Brain (organoid and tissue), 16 donors: ENCODE measurements at places on chromosomes 13 and 19.

- no peak for DNase-seq
These were observed 4.3 kb upstream of the ACP5 start for GRCh38 chr19:11581740-11582139.

GRCh38 chr19:5309438-5310204 lies 31.0 kb downstream of the PTPRS start:
- DNase-seq, result no peak

- no peak for DNase-seq
These were observed 406.3 kb downstream of the GPC5 start for GRCh38 chr13:91804724-91805123.

GRCh38 chr13:112453874-112454647 lies 77.9 kb downstream of the SPACA7 start:
- no peak for DNase-seq

DNA sequence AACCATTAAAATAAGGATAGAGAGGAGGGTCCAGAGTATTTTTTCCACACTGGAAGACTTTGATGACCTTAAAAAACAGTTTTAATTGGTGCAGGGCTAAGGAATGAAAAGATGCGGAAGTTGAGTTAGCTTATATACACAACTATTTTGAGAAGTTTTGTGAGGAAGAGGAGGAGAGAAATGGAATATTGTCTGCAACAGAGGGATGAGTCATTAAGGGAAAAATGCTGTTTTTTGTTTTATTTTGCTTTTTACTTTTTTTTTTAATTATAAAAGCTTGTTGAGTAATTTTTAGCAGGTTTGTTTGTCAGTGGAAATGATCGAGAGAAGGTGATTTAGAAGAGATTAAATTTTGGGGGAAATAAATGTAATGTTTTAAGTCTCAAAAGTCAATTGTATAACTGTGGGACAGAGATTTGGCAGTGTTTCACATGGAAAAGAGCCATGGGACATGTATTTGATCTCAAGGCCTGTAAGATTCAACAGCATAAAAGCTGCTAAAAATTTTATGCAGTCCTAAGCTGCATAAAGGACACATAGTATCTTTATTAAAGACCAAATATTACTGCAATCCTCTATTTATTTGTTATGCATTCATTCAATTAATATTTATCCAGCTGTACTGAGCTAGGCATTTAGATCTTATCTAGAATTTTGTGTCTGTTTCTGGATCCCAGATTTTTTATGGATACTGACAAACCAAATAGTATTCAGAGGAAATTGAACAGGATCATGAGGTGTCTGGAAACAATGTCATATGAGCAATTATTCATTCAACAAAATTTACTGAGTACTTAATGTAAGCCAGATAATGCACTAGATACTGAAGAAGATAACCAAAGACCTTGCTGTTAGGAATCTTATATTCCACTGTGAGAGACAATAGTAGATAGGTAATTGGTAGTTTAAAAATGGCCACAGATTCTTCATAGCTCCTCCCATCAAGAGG lies 72.7 kb downstream of the DNAJC15 start:
- DNase-seq, result no peak

DNA sequence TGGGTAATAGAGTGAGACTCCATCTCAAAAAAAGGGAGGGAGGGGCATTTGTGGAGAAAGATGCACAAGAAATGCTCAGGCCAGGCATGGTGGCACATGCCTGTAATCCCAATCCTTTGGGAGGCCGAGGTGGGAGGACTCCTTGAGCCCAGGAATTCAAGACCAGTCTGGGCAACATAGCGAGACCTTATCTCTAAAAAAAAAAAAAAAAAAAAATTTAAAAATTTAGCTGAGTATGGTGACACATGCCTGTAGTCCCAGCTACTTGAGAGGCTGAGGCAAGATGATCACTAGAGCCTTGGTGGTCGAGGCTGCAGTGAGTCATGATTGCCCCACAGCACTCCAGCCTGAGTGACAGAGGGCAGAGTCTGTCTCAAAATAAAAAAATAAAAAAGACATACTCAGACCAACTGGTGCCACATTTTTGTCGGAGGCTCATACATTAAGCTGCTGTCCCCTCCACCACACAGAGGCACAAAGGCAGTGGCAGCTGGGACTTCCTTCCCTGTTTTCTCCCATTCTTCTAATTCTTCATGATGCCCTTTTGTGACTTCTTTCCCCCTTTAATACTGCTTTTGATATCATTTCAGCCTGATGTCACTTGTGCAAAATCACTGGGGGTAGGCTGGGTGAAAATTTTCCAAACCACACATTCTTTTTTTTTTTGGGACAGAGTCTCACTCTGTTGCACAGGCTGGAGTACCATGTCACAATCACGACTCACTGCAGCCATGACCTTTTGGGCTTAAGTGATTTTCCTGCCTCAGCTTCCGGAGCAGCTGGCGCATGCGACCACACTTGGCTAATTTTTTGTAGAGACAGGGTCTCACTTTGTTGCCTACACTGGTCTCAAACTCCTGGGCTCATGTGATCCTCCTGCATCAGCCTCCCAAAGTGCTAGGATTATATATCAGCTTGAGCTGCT lies 26.8 kb upstream of the CXCL17 start:
- DNase-seq, result no peak

DNA sequence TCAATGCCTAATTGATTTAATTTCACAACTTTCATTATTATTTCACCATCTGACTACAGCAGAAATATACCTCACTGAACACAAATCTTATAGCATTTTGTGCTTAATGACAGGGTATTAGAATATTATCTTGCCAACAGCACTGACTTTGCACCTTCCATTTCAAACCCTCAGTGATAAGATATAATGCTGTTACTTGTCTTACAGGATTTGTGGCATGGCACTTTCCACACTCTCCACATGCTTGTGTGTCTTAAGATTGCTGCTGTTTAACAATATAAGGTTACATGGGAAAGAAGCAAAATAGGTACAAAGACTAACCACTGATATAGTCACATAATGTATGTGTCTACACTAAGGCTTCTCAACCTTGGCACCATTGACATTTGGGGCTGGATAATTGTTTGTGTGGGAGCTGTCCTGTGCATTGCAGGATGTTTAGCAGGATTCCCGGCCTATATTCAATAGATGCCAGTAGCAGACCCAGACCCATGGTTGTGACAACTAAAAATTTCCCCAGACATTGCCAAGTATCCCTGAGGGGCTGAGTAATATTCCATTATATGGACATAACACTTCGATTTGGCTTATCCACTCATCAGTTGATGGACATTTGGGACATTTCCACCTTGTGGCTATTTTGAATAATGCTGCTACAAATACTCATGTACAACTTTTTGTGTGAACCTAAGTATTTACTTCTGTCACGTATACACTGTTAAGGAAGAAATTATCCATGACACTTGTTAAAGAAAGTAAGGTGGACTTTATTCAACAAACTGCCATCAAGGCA lies 5.7 kb upstream of the DIAPH3 start:
- no peak for DNase-seq

- peak; percentile 48 for DNase-seq
These were observed 6.3 kb downstream of the MAMSTR start for GRCh38 chr19:48713041-48713863.

- peak; percentile 98 for DNase-seq
These were observed 76.8 kb upstream of the SERP2 start for GRCh38 chr13:44296856-44297255.

- DNase-seq, result peak; percentile 10
These were observed 702.0 kb downstream of the PCDH9 start for GRCh38 chr13:66528180-66528579.

DNA sequence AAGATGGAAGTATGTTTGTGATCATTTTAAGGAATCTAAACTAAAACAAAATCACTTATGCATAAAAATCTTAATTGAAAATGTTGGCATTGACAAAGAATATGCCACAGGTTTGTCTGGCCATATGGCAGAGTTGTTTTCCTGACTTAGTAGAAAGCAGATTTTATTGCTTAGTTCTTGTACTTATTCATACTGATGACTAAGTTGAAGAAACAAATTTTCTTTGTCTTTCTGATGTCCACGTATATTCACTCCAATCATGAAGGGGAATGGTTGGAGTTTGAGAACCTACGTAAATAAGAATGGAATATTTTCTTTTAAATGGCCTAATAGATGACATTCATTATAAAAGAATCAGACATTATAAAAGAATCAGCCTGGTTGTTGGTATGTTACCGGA lies 8.0 kb upstream of the GPC6 start:
- DNase-seq, result no peak
